ENCODE measurements at places on chromosomes 11 and 22.

- no peak for DNase-seq
These were observed 9.4 kb downstream of the RTN4R start for GRCh38 chr22:20258584-20259326.

GRCh38 chr11:117072517-117073461 is 25.4 kb downstream of the SIK3 start:
- DNase-seq, result no peak

DNA sequence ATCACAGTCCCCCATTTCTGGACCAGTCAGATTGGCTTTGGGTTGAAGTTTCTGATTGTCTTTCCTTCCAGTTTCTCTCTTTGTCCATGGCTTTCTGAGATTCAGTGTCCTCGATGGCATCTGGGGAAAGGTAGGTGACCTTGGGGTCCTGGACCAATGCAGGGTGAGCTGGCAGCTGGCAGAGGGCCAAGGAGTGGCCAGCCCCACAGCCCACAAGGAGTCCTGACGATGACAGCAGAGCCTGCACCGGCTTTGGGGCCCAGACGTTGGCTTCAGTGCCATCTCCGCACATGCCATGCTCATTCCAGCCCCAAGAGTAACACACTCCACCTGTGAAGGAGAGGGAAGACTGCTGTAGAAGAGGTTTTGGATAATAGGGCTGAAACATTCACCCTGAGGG is 53.5 kb downstream of the KCNC1 start:
- DNase-seq, result no peak

DNA sequence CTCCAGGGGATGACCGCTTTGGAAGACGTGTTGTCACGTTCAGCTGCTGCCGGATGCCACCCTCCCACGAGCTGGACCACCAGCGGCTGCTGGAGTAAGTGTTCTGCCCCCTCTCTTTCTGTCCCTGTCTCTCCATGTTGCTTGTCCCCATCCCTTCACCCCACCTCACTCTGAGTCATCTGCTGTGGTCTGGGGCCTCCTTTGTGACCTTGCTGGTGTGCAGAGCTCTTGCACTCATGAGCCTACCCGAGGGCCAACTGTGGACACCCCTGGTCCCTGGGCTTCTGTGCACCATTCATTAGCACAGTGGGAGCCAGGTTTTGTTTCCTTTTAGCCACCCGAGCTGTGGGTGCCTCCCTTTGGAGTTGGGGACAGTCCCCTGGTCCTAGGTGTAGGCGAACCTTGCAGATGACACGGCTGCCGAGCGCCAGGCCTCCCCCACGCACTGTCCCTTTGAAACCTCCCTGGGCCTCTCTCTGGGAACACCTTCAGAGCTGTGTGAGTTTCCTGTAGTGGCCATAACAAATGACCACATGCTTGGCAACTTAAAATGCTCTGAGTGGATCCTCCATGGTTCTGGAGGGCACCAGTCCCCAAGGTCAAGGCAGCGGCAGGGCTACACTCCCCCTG is 49.8 kb downstream of the ARHGAP8 start:
- no peak for DNase-seq

- no peak for DNase-seq
These were observed 71.5 kb downstream of the CYTH4 start for GRCh38 chr22:37353839-37354238.

All from NT2/D1 (cell line).